ENCODE measurements at places on chromosomes 7 and 10. TPM values are rescaled to one million over a fixed set of nuclear protein-coding genes. Genes with fewer than 3 reads are reported as not detected.

- DNase-seq: no peak
These were observed 46.7 kb downstream of the COL13A1 start for GRCh38 chr10:69848454-69848853.

GRCh38 chr7:142391191-142391992 lies 133.5 kb upstream of the PRSS58 start:
- DNase-seq: no peak

DNA sequence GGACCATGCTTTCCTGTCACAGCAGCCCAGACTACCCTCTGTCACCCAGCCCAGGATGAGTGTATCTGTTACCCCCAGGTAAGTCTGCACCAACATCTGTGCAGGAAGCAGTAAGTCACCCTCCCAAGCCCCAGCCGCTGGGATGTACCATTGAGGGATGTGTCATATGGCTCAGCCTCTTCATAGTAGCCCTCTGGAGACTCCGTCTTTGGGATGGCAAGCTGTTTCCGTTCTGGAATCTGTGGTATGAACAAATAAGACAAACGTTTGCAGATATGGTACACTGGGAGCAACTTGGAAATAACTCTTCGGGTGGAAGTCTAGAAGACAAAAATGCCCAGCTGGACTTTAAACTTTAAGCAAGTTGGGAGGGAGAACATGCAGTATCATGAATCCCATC lies 81.3 kb downstream of the AFAP1L2 start:
- no peak for DNase-seq

DNA sequence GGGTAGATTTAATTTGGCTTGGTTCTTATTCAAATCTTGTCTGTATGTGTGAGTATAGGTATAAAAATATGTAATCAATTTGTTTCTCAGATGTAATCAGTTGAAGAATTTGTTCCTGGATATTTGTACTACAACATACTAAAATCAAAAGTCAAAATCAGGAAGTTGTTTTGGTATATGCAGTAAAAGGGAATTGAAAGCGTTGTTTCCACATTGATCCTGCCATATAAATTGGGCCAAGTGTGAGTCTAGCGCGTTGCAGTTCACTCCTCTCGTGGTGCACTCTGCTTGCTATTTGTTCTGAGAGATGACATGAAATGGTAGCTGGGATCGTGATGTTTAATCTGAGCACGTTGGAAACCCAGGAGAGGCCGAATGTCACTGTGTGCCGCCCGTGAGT lies 55.9 kb downstream of the SHH start:
- DNase-seq: no peak

- no peak for DNase-seq
These were observed 162.6 kb downstream of the SH2D4B start for GRCh38 chr10:80700252-80700651.

DNA sequence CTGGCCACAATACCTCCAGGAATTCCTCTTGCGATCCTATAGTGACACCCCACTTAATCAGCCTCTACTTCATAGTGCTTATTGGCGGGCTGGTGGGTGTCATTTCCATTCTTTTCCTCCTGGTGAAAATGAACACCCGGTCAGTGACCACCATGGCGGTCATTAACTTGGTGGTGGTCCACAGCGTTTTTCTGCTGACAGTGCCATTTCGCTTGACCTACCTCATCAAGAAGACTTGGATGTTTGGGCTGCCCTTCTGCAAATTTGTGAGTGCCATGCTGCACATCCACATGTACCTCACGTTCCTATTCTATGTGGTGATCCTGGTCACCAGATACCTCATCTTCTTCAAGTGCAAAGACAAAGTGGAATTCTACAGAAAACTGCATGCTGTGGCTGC lies 56.8 kb downstream of the GPR141 start:
- DNase-seq: no peak

DNA sequence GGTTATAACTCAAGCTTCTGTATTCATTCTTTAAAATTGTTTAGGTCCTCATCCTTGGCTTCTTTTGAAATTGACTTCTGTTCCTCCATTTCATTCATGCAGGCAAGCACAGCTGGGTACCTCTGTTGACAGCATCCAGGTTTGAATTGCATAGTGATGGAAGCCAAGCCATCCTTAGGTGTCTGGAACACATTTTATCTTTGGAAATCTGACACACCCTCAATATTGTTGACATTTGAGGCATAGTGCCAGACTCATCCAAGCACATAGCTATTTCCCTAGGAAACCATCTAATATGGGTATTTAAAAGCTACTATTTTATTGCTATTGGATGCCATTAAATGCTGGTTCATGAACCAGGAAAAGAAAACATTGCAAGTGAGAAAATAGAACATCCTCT lies 142.1 kb upstream of the PTPRZ1 start:
- no peak for DNase-seq

DNA sequence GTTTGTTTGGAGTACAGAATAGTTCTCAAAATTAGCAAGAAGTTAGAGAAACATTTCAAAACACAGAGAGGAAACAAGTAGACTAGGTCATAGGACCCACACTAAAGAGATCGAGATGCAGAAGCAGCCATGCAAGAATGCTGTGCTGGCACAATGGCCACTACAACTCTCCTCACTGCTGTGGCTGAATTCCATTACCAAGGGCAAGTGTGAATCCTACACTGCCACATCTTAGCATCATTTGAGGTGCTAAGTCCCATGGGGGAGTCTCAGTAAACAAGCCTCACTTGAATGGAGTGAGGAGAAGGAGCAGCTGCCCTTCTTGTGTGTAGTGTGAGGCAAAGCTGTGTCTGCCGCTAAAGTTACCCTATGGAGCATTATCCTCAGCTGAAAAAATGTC lies 56.7 kb downstream of the PCLO start:
- no peak for DNase-seq

DNA sequence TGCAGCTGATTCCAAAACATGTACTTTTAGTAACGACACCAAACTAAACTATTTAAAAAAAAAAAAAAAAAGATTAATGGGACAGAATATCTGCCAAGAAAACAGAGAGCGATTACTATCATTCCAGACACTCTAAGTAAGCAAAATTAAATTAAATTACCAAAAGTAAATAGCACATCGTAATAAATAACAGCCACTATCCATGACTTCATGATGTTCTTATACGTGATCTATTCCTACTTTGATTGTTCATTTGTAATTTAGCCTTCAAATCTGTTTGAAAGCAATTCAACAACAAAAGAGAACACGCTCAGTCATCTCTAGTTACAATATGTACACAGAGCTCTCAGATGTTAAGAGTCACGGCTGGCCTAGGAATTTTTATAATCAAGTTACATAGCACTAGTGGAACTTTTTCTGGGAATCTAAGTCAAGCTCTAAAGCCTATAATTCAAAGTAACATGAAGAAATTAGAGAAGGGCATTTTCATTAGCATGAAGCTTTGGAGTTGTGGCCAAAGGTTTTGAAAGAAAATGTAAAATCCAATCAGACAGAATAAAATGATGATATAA lies 241.7 kb upstream of the NEBL start:
- no peak for DNase-seq

- DNase-seq: no peak
These were observed 10.9 kb upstream of the IKZF1 start for GRCh38 chr7:50293509-50294179.

DNA sequence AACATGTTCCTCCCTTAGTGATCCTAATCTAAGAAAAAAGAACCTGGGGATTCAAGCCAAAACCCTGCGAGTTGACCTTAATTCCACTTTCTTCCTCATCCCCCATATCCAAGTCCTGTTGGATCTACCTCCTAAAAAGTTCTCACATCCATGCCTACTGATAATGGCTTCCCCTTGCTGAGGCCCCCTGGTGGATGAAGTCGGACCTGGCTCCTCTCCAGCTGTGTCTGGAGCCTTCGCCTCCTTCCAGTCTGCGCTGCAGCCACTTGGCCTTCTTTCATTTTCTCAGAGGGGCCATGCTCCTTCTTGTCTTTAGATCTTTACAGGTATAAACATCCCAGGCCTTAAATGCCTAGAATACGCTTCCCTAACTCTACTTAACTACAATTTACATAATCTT lies 8.1 kb downstream of the PDE1C start:
- DNase-seq: peak; percentile 66

DNA sequence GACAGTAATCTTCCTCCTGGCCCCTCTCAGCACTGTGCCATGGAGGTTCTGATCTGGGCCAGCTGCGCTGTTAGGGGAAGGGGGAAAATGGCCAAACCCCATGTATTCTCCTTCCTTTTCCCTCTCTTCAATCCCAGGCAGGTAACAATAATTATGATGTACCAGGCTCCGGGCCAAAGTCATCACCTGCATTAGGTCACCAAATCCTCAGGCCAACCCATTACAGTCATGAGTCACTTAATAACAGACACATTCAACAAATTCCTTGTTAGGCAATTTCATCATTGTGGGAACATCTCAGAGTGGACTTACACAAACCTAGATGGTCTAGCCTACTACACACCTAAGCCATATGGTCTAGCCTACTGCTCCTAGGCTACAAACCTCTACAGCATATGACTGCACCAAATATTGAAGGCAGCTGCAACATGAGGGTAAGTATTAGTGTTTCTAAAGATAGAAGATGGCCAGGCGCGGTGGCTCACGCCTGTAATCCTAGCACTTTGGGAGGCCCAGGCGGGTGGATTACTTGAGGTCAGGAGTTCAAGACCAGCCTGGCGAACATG lies 2.2 kb upstream of the HSPB1 start:
- DNase-seq: no peak

DNA sequence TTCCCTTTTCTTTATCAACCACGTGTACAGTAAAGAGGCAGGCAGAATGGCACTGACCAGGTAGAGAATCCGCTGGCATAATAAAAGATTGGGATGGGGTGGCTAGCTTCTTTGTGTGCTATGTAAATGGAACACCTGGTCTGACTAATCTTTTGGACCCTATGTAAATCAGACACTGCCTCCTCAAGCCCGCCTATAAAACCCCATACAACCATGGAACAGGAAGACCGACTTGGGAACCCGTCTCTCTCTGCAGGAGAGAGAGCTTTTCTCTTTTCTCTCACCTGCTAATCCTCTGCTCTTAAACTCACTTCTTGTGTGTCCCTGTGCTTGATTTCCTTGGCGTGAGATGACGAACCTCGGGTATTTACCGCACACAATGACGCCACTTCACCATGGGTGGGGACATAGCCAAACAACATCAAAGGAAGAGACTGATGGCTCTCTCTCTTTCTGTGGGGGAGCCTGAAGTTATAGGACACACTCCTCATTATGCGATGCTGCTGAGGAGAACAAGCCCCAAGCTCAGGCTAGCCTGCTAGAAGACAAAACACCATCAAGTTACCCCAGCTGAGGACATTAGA lies 94.2 kb downstream of the ARL5B start:
- DNase-seq: no peak

GRCh38 chr10:101965075-101965765 lies 90.8 kb downstream of the ARMH3 start:
- DNase-seq: no peak

GRCh38 chr7:23615331-23615730 lies 18.1 kb downstream of the CCDC126 start:
- no peak for DNase-seq

DNA sequence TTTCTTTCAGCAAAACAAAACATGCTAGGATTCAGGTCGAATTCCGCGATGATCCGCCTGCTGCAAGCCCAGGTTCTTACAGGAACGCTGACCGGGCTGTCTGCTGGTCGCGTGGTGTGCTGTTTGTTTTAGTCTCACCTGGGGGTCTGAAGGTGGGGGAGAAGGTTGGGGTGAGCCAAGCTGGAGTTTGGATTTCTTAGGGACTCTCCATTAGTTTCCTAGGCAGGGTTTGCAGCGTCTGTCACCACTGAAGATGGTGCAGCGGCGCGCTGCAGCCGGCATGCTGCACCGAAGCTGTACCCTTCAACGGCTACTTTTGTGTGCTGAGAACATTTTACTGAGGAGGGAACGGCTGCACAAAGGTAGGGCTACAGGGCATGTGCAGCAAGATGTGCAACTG lies 48.7 kb downstream of the GCC1 start:
- DNase-seq: no peak

DNA sequence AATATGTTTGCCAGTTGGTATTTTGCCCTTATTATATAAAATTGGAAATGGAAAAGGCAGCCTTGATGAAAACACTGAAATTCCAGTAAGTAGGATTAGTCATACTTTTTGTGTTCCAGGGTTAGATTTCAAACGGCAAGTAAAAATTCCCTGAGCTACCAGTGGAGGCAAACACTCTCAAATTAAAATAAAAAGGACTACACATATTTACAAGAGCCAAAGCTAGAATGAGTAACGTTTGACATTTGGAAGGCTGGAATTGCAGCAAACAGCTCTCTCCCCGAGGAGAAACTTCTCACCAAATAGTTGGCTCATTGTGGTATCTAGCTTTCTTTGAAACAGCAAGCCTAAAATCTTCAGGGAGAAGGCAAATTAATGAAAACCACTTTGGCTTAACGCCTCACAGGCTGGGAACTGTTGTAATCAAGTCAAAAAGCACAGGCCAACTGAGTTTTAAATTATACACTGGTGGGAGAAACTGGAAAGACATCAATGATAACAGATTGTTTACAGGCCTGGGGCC lies 288.4 kb downstream of the SNX13 start:
- peak; percentile 69 for DNase-seq

DNA sequence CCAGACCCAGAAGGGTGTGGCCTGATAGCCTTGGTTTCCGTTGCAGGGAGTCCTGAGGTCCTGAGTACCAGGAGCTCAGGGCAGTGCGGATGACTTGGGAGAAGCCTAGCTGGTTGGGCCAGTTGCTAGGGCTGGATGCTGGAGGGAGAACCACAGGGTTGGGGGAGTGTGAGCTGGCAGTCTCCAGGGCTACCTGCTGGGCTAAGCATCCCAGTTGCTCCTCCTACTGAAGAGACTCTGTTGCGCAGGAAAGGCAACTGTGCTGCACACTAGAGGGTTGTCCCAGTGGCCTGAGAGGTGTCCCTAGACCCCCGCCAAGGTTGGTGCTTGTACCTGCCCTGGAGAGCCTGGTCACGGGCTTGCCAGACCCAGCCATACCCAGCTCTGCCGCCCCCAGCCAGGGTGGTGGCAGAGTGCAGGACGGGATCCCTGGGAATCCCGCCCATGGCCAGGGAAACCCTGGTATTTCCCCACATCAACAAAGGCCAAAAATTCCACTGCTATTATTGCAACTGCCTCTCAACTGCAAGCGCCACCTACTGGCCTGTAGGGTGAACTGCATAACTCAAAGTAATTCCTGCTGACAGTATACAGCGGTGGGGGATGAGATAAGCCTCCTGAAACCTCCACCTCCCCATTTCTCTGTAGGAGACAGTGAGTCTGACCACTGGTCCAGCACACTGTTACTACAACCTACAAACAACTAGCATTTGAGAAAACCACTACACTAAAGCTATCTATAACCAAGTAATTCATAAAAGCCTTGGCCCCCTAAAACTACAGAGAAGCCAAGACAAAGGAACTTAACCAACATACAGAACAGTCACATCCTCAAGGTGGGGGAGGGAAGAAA lies 67.6 kb upstream of the DDC start:
- DNase-seq: no peak

FANK1 gene
- 0.71 TPM for total RNA-seq

GPR85 gene
- total RNA-seq: 0.27 TPM

SLC18A3 gene
- 0.68 TPM for total RNA-seq

RELN gene
- total RNA-seq: 9.2 TPM

FOXP2 gene
- 150 TPM for total RNA-seq

PNLIPRP3 gene
- not detected for total RNA-seq

GPR15LG gene
- not detected for total RNA-seq

ZP3 gene
- total RNA-seq: 2.1 TPM

CCZ1 gene
- 49.4 TPM for total RNA-seq

FLNC gene
- total RNA-seq: 95.3 TPM

BCAP29 gene
- 142 TPM for total RNA-seq

SKIDA1 gene
- 0.82 TPM for total RNA-seq

SPDYE2 gene
- not detected for total RNA-seq
